ENCODE measurements at places on chromosomes 2 and 18.
A peak's percentile ranks its signal among the peaks of the same experiment; 100 is the strongest.

- H3K36me3 ChIP-seq = peaks cover 4% of the 10 kb centered on the region
- no peaks in the 10 kb centered on the region for H3K4me1 ChIP-seq
- H3K27ac ChIP-seq = no peak overlapping the region
- no peak overlapping the region for H3K4me3 ChIP-seq
- DNase-seq = no peak
Measured at GRCh38 chr2:169738566-169739229, 5.1 kb downstream of the KLHL23 start.

DNA sequence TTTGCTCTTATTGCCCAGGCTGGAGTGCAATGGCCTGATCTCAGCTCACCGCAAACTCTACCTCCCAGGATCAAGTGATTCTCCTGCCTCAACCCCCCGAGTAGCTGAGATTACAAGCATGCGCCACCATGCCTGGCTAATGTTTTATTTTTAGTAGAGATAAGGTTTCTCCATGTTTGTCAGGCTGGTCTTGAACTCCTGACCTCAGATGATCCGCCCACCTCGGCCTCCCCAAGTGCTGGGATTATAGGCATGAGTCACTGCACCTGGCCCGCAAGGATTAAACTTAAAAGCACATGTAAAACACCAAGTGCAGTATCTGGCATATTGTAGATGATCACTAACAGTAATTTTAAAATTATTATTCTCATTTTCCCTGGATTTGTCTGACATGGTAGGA is 72.9 kb downstream of the C1QL2 start:
- no peak overlapping the region for H3K4me3 ChIP-seq
- no peaks in the 10 kb centered on the region for H3K4me1 ChIP-seq
- DNase-seq = no peak
- no peaks in the 10 kb centered on the region for H3K36me3 ChIP-seq

DNA sequence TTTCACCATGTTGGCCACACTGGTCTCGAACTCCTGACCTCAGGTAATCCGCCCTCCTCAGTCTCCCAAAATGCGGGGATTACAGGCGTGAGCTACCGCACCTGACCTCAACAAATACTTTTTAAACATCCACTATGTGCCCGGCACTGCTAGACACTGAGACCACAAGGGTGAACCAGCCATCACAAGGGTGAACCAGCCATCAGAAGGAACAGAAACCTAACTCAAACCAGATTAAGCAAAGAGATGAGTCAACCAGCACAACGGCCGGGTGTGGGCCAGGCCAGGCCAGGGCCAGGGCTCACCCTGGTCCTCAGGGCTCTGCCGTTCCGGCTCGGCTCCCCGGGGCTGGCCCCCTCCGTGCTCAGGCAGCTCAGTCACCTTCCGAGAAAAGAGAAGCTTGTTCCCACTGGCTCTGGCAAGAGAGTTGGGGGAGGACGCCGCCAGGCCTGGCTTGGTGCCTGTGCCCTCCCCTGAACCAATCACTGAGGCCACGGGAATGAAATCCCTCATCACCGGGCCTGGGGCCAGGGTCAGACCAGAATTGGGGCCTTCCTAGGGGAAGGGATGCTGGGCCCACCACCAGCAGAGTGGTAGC is 4.4 kb downstream of the TEX44 start:
- H3K27me3 ChIP-seq = peaks cover 10% of the 10 kb centered on the region
- H3K27ac ChIP-seq = no peak overlapping the region
- no peaks in the 10 kb centered on the region for H3K4me1 ChIP-seq
- DNase-seq = no peak
- no peak overlapping the region for H3K4me3 ChIP-seq
- H3K36me3 ChIP-seq = no peaks in the 10 kb centered on the region

DNA sequence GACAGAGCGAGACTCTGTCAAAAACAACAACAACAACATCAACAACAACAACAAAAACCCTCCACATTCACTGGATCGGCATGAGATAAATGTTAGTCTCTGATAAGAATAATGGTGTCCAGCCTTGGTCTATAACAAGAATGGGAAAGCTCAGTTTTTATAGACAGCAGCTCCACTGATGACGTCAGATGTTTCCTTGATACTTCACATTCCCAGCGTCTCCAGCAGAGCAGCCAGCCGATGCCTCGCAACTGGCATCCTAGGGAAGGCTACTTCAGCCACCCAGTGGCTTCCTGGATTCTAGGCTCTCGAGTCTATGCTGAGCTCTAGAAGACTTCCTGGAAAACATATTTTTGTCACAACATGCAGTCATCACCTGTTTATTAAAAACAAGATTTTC is 271.4 kb upstream of the SMIM21 start:
- H3K27me3 ChIP-seq = no peaks in the 10 kb centered on the region
- no peak overlapping the region for H3K4me3 ChIP-seq
- no peak overlapping the region for H3K27ac ChIP-seq
- DNase-seq = no peak

- no peak overlapping the region for H3K4me3 ChIP-seq
- no peak for DNase-seq
- peaks cover 16% of the 10 kb centered on the region for H3K4me1 ChIP-seq
- peak overlapping the region; percentile 99 for H3K27ac ChIP-seq
- no peaks in the 10 kb centered on the region for H3K36me3 ChIP-seq
Measured at GRCh38 chr18:76564655-76565237, 69.7 kb upstream of the ZNF516 start.

DNA sequence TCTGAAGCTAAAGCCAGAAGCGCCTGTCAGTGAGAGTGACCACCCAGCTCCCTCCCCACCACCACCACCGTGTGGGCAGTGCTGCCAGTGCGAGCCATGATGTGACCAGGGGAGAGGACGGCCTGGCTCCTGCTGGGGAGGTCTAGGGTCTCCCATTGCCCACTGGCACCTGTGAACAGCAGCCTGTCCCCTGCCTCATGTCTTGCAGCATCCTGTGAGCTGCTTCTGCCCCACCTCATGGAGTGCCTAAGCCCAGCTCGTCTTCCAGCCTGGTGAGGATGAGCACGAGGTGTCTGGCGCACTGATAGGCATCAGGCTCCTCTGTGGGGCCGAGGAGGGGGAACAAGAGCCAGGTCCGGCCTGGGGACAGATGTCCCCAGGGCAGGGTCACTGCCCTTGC is 61.4 kb downstream of the FAM168B start:
- no peak overlapping the region for H3K4me3 ChIP-seq
- H3K4me1 ChIP-seq = no peaks in the 10 kb centered on the region
- H3K27ac ChIP-seq = no peak overlapping the region
- DNase-seq = no peak
- peaks cover 12% of the 10 kb centered on the region for H3K27me3 ChIP-seq
- H3K36me3 ChIP-seq = no peaks in the 10 kb centered on the region

DNA sequence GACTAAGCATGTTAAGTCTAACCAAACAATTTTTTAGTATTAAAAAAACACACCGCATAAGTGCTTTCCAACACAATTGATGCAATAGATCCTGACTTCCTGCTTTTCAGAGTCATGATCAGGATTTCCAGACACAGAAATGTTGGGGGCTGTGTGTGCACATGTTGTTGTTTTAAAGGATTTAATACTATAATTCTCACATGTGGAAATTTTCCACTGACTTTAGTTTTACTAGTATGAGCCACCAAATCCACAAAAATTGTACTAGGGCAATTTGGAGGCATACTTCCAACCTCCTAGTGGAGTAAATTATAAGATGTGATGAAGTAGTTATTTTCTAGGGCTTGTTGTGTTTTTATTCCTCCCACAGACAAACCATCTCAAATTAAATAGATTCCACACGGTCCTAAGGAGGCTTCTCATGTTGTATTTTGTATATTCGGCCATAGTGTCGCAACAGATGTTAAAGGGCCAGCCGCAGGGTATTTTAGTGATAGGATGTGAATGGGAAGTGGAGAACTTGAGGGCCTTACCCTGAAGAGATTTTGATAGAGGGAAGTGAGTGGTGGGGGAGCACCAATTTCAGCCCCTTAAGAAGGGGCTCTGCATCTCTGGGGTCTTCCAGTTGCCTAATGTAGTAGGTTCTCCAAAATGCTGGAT is 108.9 kb upstream of the KLF7 start:
- no peaks in the 10 kb centered on the region for H3K4me1 ChIP-seq
- H3K27ac ChIP-seq = no peak overlapping the region

- H3K27me3 ChIP-seq = no peaks in the 10 kb centered on the region
- no peak for DNase-seq
- no peaks in the 10 kb centered on the region for H3K36me3 ChIP-seq
- no peak overlapping the region for H3K4me3 ChIP-seq
- no peaks in the 10 kb centered on the region for H3K4me1 ChIP-seq
- no peak overlapping the region for H3K27ac ChIP-seq
Measured at GRCh38 chr2:198321522-198322088, 517.2 kb downstream of the PLCL1 start.

DNA sequence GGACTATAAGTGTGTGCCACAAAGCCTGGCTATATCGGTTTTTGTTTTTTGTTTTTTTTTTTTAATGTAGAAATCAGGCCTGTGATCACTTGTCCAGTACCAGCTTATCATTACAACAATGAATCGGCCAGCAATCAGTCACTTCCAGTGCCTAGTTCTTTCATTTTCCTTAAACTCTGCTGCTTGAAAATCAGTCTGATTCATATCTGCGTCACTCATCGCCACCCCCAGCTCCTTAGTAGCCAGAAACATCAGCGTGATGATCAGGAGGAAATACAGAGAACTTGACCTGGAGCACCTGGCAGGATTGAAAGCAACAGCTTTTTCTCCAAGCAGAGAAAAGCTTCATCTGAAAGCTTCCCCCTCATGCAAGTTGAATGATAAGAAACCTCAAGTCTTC is 75.4 kb downstream of the SPTBN1 start:
- H3K27ac ChIP-seq = no peak overlapping the region
- DNase-seq = peak; percentile 86
- H3K36me3 ChIP-seq = peaks cover 20% of the 10 kb centered on the region

- no peaks in the 10 kb centered on the region for H3K36me3 ChIP-seq
- H3K27ac ChIP-seq = no peak overlapping the region
- H3K4me1 ChIP-seq = no peaks in the 10 kb centered on the region
Measured at GRCh38 chr2:199206536-199206935, 251.2 kb downstream of the SATB2 start.

GRCh38 chr2:102001767-102002142 is 10.0 kb downstream of the IL1R2 start:
- H3K36me3 ChIP-seq = no peaks in the 10 kb centered on the region
- H3K27me3 ChIP-seq = peaks cover 24% of the 10 kb centered on the region
- H3K27ac ChIP-seq = no peak overlapping the region
- no peak overlapping the region for H3K4me3 ChIP-seq
- DNase-seq = no peak
- no peaks in the 10 kb centered on the region for H3K4me1 ChIP-seq

DNA sequence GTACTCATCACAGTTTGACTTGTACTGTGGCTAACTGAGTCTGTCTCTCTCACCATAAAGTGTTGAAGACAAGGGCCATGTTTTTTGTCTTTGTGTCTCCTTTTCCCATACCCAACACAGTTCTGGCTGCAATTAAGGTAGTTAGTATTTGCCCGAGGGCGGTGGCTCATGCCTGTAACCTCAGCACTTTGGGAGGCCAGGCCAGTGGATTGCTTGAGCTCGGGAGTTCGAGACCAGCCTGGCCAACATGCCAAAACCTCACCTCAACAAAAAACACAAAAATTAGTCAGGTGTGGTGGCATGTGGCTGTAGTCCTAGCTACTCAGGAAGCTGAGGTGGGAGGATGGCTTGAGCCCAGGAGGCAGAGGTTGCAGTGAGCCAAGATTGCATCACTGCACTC is 6.9 kb upstream of the KIF3C start:
- no peaks in the 10 kb centered on the region for H3K4me1 ChIP-seq
- no peak overlapping the region for H3K4me3 ChIP-seq
- DNase-seq = no peak
- H3K36me3 ChIP-seq = no peaks in the 10 kb centered on the region
- no peak overlapping the region for H3K27ac ChIP-seq

GRCh38 chr2:108635630-108636354 is 83.5 kb upstream of the RANBP2 start:
- no peak for DNase-seq
- H3K4me1 ChIP-seq = peaks cover 31% of the 10 kb centered on the region
- H3K4me3 ChIP-seq = no peak overlapping the region
- peak overlapping the region; percentile 18 for H3K27ac ChIP-seq
- no peaks in the 10 kb centered on the region for H3K27me3 ChIP-seq
- H3K36me3 ChIP-seq = no peaks in the 10 kb centered on the region

GRCh38 chr2:207128867-207129266 is 36.9 kb downstream of the KLF7 start:
- no peak overlapping the region for H3K4me3 ChIP-seq
- no peak overlapping the region for H3K27ac ChIP-seq
- no peaks in the 10 kb centered on the region for H3K27me3 ChIP-seq
- no peak for DNase-seq

GRCh38 chr2:58155160-58155778 is 85.9 kb downstream of the FANCL start:
- H3K27ac ChIP-seq = no peak overlapping the region
- no peaks in the 10 kb centered on the region for H3K4me1 ChIP-seq
- no peaks in the 10 kb centered on the region for H3K27me3 ChIP-seq
- no peak for DNase-seq

DNA sequence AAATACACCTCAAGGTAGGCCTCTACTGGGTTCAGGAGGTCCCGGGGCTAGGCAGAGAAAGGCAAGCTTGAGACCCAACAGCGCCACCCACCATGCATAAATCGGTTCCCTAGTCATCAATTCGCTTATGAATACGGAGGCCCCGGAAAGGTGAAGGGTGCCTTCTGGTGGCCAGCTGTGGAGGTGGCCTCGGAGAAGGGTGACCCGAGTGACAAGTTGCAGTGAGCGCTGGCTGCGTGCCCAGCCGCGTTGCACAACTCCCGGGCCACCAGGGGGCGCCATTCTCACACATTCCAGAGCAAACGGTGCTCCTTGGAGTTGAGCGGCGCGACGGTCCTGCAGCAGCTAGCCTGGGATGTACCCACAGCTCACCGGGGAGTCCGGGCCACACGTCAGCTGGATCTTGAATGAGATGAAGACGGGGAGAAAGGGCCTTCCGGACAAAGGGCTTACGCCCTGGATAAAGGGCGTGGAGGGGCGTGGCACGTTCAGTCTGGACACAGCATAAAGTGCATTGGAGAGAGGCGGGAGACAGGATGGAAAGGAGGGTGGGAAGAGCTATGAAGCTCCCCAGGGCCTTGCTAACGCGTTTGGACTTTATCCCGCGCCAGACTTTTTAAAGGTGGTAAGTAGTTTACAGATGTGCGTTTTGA is 20.4 kb downstream of the TMSB10 start:
- peak overlapping the region; percentile 2 for H3K27ac ChIP-seq
- H3K4me3 ChIP-seq = peak overlapping the region; percentile 31
- peaks cover 6% of the 10 kb centered on the region for H3K4me1 ChIP-seq
- peak; percentile 84 for DNase-seq
- no peaks in the 10 kb centered on the region for H3K36me3 ChIP-seq

- no peaks in the 10 kb centered on the region for H3K4me1 ChIP-seq
- H3K27me3 ChIP-seq = no peaks in the 10 kb centered on the region
- no peak for DNase-seq
- no peaks in the 10 kb centered on the region for H3K36me3 ChIP-seq
- H3K4me3 ChIP-seq = no peak overlapping the region
Measured at GRCh38 chr2:165505514-165505913, 36.0 kb downstream of the CSRNP3 start.

DNA sequence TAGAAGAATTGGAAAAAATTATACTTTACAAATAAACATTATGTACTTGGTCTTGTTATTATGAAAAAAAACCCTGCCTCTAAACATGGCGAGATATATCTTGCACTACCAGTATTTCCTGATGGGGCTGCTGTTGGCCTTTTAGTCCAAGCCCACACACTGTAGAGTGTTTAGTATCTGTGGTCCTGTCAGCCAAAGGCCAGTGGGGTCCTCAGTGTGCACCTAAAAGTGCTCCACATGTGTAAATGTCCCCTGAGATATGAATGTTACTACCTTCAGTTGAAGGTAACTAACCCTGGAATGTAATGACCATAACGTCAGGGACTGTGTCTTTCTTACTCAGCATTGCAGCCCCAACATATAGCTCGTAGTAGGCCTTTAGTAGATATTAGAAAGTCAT is 71.1 kb upstream of the HK2 start:
- H3K4me3 ChIP-seq = no peak overlapping the region
- H3K27me3 ChIP-seq = no peaks in the 10 kb centered on the region
- H3K4me1 ChIP-seq = peaks cover 22% of the 10 kb centered on the region
- no peak for DNase-seq
- H3K36me3 ChIP-seq = no peaks in the 10 kb centered on the region

All from IMR-90 (cell line).